Stimulated activated CD4-positive, alpha-beta T cell treated with anti-CD3 and anti-CD28 coated beads, Interleukin-1b, Interleukin-23, amount 100 ng/mL, for 1 hour (primary cell): ENCODE measurements at places on chromosomes 7 and 10.

- DNase-seq: no peak
Observed at GRCh38 chr7:17184805-17185689, 113.4 kb upstream of the AHR start.

DNA sequence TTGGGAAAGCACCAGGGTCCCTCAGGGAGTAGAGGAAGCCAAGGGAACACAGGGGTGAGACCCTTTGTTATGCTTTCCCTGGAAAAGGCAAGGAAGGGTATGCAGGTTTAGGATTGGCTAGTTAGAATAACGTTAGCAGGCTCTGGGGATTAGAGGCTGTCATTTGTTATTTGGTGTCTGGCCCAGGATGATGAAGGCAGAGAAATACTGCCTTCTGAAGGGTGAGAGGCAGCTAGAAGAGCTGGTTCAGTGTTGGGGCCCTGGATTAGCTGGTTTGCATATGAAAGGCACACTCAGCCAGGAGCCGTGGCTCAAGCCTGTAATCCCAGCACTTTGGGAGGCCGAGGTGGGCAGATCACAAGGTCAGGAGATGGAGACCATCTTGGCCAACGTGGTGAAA is 3.0 kb upstream of the PILRA start:
- DNase-seq: no peak

- no peak for DNase-seq
Observed at GRCh38 chr10:14116021-14116420, 214.7 kb downstream of the FRMD4A start.

DNA sequence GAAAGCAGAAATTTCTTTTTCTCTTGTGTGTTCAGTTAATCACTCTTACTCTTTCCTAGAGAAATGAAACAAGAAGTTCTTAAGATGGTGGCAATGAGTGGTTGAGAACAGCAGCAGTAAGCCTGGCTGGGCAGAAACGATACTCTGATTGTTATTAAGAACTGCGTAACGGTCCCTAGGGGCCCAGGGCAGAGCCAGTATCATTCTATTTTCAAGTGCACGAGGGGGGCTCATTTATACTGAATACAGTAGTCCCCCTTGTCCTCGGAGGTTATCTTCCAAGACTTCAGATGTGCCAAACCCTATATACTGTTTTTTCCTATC is 64.9 kb downstream of the EEPD1 start:
- no peak for DNase-seq

GRCh38 chr10:91668913-91669312 is 36.0 kb upstream of the PPP1R3C start:
- DNase-seq: no peak

GRCh38 chr10:44925811-44926750 is 14.9 kb downstream of the TMEM72 start:
- DNase-seq: no peak

- no peak for DNase-seq
Observed at GRCh38 chr10:58704671-58705141, 192.0 kb downstream of the BICC1 start.
